Activated CD4-positive, alpha-beta T cell treated with anti-CD3 and anti-CD28 coated beads, Interleukin-2, amount 50 U/mL, for 16 hours (primary cell): ENCODE measurements at places on chromosomes 2 and 18.

- DNase-seq = no peak
Measured at GRCh38 chr2:69767034-69767433, 25.1 kb downstream of the ANXA4 start.

DNA sequence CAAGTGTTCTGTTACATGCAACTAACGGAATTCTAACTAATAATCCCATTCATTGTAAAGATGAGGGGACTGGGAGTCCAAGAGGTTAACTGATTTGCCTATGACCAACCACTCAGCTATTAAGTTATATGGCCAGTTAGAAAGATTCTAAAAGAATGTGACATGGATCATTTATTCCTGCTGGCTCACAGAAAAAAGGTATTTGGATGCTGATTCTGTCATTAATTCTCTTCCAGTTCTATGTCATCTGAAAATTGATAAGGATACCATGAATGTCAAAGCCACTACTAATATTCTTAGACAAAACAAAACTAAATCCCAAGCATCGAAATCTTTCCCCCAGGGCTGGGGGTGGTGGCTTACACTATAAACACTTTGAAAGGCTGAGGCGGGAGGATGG is 41.2 kb upstream of the GORASP2 start:
- DNase-seq = no peak

DNA sequence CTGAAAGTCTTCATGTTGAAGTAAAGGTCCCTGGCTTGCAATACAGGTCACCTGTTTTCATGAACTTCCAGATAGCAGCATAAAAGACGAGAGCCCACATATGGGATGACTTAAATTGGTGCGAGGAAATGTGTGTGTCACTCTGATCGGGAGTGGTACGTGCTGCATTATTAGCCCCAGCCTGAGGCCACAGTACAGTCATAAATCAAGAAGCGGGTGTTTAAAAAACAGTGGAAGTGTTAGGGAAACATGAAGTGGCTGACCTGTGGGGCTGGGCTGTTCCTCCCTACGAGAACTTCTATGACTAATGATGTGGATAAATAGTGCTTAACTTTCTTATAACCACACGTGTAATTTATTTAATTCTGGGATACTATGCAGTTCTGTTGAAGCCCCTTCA is 24.4 kb downstream of the RDH14 start:
- DNase-seq = no peak

- no peak for DNase-seq
Measured at GRCh38 chr2:133331436-133331835, 236.8 kb downstream of the NCKAP5 start.

DNA sequence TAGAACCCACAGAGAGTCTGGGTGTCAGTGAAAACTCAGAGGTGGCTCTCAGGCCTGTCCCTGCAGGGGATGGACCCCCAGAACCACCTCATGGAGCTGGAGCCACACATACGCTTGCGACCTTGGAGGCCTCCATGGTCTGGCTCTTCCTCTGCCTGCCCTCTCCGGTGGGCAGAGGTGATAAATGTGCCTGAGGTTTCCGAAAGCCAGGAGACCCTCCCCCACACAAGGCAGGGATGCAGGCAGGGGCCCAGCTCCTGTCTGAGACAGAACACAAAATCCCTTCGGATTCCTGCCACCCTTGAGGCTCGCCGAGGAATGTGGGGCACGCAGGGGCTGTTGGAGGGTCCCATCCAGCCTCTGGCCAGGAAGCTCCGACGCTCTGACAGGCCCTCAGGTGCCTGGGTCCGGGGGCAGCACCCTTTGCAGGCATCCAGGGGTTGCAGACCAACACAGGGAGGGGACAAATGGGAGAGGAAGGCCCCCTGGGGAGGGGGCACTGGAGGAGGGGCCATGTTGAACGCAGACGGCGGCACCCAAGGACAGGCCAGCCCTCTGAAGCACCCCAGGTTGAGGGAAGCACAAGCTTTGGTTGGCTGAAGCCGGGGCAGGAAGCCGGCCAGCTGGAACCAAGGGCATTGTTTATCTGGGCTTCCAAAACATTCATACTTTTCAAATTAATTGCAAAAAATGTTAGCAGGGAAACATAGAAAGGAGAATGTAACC is 4.1 kb upstream of the SNED1 start:
- no peak for DNase-seq

GRCh38 chr18:32918692-32919250 is 145.9 kb upstream of the KLHL14 start:
- no peak for DNase-seq

DNA sequence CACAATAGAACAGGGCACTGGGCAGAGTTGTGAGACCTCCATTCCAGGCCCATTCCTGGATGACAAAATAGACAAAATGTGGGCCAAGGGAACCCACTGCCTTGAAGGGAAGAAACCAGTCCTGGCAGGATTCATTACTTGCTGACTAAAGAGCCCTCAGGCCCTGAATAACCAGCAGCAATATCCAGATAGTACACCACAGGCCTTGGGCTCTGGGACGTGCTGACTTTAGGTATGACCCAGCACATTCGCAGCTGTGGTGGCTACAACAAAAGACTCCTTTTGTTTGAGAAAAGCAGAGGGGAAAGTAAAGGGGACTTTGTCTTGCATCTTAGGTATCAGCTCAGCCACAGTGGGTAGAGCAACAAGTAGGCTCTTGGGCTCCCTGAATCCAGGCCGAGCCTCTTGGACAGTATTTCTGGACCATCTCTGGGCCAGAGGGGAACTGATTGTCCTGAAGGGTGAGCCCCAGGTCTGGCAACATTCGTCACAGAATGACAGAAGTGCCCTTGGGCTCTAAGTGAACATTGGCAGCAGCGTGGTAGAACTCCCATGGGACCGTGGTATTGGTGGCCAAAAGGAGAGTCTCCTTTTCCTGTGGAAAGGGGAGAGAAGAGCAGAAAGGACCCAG is 89.9 kb upstream of the CD226 start:
- no peak for DNase-seq

DNA sequence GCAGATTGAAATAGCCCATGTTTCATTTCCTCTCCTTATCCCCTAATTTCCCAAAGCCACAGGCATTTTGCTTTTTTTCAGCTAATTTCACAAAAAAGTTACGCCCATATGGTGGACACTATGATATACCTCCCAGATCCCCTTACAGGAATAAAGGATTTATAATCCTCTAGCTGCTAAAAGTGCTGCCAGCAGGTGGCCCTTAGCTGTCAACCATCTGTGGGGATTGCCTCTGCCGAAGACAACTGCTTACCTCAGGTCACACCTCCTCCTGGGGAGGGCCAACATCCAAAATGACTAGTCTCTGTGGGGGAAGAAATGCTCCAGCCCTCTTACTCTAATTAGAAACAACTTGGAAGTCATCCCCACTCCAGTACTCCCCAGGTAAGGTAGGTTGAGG is 61.0 kb upstream of the EPB41L3 start:
- DNase-seq = no peak

- no peak for DNase-seq
Measured at GRCh38 chr2:121155502-121156056, 129.4 kb downstream of the TFCP2L1 start.

DNA sequence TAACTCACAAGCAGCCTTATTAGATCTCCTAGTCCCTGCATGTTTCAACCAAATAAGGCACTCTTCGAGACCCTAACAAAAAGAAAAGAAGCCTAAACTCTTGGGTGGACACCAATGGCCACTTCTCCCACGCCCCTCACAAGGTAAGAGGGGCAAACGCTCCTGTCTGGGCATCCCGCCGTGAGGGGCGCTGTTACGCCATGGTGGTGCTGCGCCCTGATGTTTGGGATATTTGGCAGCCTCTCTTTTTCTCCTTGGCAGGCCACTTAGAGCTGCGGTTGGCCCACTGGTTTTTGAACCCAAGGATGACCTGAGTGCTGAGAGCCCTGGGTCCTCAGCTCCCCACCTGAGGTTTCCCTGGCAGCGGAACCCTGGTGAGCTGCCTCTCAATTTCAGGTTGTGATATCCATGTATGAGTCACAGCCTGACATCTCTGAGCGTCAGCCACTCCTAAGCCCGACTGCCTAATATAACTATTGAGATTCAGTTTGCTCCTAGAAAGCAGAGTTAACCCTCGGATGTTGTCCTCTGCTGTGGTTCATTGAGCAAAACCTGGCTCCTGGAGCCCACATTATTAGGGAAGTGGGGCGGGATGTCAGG is 103.3 kb downstream of the COL6A3 start:
- DNase-seq = no peak

GRCh38 chr2:21438949-21439348 is 315.2 kb downstream of the TDRD15 start:
- no peak for DNase-seq

GRCh38 chr2:240810199-240810598 is 9.8 kb downstream of the KIF1A start:
- no peak for DNase-seq

- no peak for DNase-seq
Measured at GRCh38 chr2:140158259-140158658, 1378.1 kb upstream of the NXPH2 start.

GRCh38 chr2:215554689-215555498 is 119.0 kb upstream of the FN1 start:
- no peak for DNase-seq

- no peak for DNase-seq
Measured at GRCh38 chr2:219221957-219222518, 3.3 kb upstream of the ABCB6 start.

- no peak for DNase-seq
Measured at GRCh38 chr2:25885933-25886332, 7.6 kb upstream of the ASXL2 start.

GRCh38 chr18:37019157-37019827 is 190.4 kb downstream of the KIAA1328 start:
- DNase-seq = no peak

- DNase-seq = no peak
Measured at GRCh38 chr2:6355886-6356761, 509.6 kb downstream of the CMPK2 start.

- DNase-seq = peak; percentile 47
Measured at GRCh38 chr2:196971574-196972279, 45.2 kb upstream of the PGAP1 start.

DNA sequence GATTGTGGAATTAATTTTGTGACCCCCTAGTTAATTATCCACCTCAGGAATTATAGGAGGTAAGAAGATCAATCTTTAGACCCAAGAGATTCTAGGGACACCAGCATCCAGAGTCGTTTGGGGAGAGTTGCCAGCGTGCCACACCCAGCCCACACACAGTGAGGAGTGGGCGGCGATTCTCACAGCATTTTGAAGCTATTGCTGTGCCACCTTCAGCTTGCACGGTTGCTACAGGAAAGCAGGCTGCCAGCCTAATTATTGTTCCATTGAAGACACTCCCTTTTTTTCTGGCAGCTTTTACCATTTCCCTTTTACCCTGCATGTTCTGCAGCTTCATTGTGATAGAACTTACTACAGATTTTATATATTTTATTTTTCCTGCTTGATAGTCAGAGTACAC is 13.1 kb upstream of the MYL12A start:
- DNase-seq = no peak

- DNase-seq = no peak
Measured at GRCh38 chr18:62549755-62550154, 26.9 kb downstream of the ZCCHC2 start.

DNA sequence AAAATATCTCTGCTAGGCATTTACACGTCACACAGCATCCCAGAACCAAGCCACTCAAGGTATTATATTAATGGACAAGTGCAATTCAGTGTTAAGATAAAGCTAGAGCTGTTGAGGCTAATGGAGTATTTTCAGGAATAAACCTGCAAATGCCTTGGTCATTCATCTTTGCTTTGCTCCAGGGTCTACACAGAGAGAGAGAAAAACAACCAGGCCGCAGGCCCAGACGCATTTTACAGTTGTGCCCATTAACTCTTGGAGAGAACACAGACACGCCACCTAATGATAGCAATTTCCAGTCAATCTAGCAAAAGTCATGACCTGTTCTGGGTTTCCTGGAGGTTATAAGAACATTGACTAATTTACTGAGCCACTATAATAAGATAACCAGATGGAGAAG is 829.3 kb downstream of the LRRTM4 start:
- DNase-seq = no peak

DNA sequence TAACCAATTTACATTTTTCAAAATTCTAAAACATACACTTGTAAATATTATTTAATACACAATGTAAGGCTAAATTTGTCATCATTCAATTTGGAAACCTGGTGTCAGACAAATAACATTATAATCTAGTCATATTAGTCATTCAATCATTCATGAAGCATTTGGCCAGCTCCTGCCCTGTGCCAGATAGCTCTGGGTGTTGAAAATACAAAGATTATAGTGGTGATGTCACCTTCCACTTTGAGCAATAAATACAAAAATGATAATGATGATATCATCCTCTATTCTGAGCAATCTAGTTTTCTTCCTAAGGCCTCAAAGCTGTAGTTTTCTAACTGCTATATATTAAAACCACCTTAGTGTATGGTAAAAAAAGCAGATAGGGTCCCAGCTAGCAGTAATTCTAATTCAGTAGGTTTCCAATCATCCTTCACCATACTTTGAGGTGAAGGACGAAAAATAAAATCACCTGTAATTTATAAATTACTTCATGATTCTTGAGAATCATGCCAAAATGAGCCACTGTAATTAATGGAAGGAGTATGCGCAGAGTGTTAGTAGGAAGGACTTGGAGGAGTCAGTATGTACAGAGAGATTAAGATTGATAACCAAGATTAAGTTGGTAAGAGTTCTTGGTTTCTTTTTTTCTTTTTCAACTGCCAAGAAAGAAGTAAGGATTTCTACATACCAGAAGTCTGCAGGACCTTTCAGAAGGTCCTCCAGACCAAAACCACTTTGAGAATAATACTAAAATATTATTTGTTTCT is 23.2 kb downstream of the MEMO1 start:
- no peak for DNase-seq

DNA sequence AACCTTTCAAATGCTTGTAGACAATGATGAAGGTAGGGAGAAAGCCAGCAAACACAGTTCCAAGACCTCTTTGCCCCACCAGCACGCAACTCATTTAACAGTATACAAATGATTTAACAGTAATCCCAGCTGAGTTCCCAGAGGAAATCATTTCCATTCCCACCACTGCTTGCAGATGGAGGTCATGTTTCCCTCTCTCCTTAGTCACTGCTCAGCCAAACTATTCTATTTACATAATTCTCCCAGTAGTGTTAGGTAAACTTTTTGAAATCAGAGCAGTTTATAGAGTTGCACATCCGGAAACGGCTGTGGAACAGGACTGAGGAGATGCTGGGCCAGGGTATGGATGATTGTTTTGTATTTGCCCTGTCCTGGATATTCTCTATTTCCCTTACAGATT is 328.5 kb downstream of the FIGN start:
- no peak for DNase-seq

GRCh38 chr2:25115902-25116301 is 52.5 kb downstream of the POMC start:
- no peak for DNase-seq

DNA sequence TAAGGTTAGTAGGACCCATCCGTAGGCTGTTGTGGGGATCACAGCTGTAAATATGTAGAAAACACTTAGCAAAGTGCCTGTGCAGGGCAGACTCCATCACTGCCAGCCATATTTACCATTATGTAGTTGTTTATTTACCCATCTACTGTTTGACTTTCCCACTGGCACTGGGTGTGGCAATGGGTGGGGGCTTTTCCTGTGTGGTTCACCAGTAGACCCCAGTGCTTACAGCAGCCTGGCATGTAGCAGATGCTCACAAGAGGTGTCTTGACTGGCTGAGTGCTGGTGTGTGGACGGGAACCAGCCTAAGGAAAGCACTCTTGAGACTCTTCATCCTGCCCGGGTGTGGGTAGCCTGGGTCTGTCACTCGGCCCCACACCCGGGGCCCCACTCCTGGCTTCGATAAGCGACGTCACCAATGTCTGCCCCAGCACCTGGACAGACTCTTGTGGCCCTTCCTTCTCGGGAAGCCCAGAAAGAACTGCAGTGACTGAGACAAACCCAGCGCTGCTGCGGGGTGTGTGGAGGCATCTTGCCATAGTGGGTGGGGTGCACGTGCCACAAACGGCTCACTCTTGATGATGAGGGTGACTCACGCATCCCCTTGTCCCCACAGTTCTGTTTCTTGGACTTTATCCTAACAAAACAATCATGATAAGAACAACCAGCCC is 78.3 kb downstream of the HDAC4 start:
- no peak for DNase-seq
